NCI-H1105 (cell line): ENCODE measurements at places on chromosomes 12 and 14.
A peak's percentile ranks its signal among the peaks of the same experiment; 100 is the strongest.

- DNase-seq = no peak
These were observed 20.8 kb upstream of the CDK17 start for GRCh38 chr12:96421014-96421413.

DNA sequence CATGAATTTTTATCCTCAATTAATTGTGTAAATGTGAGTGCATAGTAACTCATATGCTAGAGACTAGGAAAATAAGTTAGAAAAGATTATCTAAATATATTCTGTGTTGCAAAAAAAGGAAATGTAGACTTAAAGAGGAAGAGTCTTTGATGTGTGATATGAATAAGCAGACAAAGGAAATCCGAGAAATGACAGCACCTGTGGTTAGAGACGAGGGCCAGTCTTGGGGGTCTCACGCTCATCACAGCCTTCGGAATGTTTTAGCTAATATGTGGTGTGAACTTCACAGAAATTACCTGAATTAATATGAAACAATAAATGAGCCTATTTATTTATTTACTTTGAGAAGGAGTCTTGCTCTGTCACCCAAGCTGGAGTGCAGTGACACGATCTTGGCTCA is 11.6 kb downstream of the ATP6V0A2 start:
- no peak for DNase-seq

DNA sequence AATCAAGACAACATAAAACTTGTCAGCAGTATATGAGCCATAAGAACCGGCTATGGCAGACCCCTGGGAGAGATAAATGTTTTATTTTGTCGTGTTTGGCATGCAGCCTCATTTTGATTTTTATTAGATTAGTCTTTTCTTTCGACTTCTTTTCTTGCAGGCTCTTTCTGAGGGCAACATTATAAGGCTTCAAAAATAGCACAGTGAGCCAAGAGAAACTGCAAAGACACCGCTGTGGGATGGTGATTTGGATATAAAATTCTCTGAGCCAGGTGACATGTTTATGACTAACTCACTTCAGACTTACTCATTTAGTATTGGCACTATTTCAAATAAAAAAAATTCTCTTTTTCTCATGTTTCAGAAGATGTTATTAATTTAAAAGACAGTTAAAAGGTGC is 96.8 kb upstream of the PKP2 start:
- DNase-seq = no peak

DNA sequence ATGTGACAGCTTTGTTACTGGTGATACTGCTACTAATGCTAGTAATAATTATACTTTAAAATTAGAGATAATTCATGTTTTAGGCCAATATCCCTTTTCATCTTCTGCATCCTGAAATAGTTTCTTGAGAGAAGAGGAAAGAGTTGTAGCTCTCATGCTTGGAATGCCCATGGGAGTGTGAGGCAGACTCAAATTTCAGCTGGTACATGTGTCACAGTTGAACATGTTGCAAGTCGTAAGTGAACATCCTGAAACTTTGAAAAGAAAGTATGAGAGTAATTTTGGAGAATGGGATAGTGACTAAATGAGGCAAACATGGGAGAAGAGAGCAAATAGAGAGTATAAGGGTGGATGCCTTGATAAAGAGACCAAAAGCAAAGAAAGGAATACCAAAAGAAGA is 168.0 kb downstream of the TMTC3 start:
- DNase-seq = no peak

- no peak for DNase-seq
These were observed 32.1 kb upstream of the NR2C1 start for GRCh38 chr12:95105540-95105939.

DNA sequence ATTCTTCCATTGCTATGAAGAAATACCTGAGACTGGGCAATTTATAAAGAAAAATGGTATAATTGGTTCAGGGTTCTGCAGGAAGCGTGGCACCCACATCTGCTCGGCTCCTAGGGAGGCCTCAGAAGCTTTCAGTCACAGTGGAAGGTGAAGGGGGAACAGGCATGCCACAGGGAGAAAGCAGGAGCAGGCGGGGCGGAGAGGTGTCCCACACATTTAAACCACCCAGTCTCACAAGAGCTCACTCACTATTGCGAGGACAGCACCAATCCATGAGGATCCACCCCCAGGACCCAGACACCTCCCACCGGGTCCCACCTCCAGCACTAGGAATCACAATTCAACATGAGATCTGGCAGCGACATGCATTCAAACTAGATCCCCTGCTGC is 56.0 kb upstream of the C14orf180 start:
- no peak for DNase-seq

DNA sequence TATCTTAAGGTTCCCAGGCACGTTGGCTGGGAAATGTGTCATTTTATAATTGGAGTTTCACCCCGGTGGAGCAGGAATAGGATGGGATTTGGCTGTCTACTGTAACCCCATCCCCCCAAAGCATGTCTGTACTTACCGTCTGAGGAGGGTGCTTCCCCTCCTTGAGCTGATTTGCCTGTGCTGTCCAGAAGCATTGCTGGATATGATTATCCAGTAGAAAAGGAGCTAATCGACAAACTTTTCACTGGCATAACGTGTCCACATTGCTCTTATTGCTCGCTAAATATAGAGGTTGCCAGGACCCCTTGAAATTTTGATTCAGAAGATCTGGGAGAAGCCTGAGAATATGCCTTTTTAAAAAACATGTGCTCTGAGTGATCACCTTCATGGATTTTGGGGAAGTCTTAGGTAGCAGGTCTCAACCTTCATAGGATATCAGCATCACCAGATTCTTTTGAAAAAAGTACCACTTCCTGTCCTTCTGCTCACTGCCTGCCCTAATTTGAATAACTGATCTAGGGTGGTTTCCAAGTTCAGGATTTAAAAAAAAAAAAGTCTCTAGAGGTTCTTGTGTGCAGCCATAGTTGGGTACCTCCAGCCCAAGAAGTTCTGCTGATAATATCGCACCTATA is 80.4 kb upstream of the KCNA1 start:
- DNase-seq = no peak

DNA sequence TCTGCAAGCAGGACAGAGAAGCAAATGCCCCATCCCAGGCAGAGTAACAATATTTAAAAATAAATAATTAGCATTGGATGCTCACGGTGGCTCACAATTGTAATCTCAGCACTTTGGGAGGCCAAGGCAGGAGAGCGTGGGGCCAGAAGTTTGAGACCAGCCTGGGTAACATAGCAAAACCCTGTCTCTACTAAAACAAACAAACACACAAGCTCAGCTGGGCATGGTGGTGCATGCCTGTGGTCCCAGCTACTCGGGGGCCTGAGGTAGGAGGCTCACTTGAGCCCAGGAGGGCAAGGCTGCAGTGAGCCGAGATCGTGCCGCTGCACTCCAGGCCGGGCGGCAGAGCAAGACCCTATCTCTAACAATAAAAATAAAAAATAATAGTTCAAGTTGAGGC is 74.7 kb upstream of the NCOR2 start:
- DNase-seq = no peak

- DNase-seq = peak; percentile 97
These were observed 43.3 kb upstream of the PTPRO start for GRCh38 chr12:15278816-15279658.

- DNase-seq = no peak
These were observed 181.5 kb upstream of the DIO3 start for GRCh38 chr14:101379842-101380241.

DNA sequence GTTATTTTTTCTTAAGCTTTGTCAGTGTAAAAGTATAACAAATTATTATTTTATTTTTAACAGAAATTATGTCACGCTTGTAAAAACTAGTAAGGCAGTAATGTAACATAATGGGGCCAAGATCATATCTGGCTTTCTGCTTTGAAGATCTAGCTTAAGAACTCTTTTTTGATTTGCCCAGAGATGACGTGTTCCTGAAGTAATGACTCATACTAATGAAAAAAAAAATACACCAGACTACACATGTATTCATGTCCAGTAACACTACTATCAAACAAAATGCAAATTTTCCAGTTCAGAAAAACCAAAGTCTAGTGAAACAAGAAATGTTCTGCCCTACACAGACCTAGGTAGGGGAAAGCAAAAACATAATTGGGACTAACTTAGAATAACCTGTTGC is 432.2 kb upstream of the ATXN7L3B start:
- no peak for DNase-seq

DNA sequence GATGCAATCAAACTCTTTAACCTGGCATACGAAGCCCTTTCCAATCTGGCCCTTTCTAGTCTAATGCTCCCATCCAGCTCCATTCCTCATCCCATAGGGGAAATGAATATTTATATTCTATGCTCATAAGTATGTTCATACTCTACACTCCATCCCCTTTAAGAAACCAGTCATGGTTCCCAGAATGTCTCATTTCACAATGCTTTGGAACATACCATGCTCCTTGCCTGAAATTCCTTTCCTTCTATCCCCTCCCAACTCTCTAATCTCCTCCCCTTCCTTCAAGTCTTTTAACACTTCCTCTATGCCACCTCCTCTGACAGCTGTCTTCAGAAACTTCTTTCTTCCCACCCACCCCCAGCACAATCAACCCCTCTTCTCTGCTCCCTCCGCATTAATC is 207.0 kb upstream of the CAND1 start:
- DNase-seq = no peak

- no peak for DNase-seq
These were observed 59.4 kb downstream of the ADIPOR2 start for GRCh38 chr12:1750300-1750699.

DNA sequence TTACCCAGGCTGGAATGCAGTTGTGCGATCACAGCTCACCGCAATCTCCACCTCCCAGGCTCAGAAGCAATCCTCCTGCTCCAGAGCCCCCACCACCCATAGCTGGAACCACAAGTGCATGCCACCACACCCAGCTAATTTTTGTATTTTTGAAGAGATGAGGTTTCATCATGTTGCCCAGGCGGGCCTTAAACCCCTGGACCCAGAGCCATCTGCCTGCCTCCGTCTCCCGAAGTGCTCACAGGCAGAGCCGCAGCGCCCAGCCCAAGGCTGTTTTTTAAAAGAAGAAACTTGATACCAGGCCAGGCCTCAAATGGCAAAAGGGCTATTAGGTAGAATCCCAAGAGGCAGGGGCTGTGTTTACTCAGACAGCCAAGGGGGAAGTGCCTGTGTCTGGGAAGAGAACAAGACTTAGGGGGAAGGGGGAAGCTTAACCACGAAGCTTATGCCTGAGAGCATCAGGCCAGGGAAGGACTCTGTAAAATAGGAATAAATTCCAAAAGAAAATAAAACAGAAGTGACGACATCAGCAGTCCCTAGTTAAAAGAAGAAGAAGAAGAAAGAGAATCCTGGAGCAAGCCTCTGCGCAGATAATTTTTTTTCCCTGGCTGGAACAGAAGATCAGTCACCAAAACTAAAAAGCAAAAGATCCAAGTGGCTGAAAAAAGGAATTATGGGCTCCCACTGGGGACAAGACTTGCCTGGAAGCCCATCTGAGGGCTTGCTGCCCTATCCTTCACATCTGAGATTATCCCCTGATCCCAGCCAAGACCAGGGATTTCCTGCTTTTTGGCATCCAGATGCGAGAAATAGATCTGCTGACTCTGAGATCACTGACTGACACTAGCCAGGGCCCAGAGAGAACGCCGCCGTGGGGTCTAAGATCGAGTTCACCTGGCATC is 170.5 kb downstream of the NDUFA12 start:
- DNase-seq = peak; percentile 7

- DNase-seq = no peak
These were observed 242.9 kb downstream of the CHST11 start for GRCh38 chr12:104699489-104700190.

DNA sequence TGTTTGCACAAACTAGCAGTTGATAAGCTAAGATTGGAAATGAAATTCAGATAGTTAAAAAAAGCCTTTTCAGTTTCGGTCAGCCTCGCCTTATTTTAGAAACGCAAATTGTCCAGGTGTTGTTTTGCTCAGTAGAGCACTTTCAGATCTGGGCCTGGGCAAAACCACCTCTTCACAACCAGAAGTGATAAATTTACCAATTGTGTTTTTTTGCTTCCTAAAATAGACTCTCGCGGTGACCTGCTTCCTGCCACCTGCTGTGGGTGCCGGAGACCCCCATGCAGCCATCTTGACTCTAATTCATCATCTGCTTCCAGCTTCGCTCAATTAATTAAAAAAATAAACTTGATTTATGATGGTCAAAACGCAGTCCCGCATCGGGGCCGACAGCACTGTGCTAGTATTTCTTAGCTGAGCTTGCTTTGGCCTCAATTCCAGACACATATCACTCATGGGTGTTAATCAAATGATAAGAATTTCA is 335.6 kb downstream of the TMEM121 start:
- DNase-seq = no peak

DNA sequence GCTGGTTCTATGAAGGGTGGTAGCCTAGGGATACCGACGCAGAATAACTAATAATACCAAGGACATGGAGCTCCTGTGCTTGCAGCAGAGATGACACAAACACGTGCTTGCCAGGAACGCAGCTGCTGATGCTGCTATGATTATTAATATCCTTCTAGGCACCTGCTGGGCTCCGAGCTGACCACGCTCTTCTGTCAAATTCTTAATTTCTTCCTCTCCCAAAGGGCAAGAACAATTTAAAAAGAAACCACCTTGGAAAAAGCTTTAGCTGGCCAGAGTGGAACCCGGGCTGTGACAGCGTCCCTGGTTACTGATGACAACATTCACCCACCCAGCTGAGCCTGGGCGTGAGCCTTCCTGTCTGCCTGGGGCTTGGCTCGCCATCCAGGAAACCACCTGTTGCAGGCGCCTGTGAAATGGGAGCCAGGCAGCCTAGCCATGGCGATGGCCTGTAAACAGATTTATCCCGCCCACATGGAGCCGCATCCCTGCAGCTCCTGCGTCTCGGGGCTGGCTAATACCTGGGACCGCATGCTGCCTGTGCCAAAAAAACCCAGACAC is 28.8 kb downstream of the CLMN start:
- DNase-seq = peak; percentile 95

GRCh38 chr12:107352347-107353081 is 259.2 kb upstream of the CRY1 start:
- DNase-seq = no peak

DNA sequence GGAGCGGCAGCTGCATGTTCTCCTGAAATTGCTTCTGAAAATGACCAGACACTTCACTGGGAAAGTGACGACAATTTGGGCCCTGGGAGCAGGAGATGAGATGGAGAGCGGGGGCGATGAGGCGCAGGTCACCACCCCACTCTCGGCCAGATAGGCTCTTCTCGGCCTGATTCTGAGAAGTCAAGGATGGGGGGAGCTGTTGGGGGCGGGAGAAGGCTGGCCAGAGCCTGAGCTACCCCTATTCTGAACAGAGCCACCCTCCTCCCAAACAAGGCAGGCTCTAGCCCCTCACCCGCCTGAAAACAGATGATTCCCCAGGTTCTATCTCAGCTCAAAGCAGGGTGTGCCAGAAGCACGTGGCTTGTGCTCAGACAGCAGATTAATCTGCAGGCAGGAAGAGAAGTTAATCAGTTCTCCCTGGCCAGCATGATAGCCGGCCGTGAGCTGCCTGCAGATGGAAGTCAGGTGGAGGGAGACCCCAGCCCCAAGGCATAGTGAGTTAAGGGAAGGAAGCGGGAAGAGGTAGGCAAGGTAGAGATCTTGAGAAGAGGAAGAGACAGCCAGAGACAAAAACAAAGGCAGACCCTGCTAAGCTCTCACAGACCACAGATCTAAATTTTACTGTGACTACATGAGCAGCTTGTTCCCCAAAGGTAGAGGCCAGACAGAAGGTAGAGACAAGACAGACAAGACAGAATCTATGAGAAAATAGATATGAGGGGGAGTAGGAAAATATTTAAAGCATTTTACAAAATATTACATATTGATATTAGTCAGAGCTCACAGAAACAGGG is 10.9 kb upstream of the TAC3 start:
- no peak for DNase-seq

- DNase-seq = no peak
These were observed 178.6 kb downstream of the PRKCH start for GRCh38 chr14:61499991-61500390.
